ENCODE measurements at places on chromosomes 1 and 21. TPM values are rescaled to one million over a fixed set of nuclear protein-coding genes. Genes with fewer than 3 reads are reported as not detected.

CYP4X1 gene
- 7.4 TPM for total RNA-seq

ACOT7 gene
- 13.5 TPM for total RNA-seq

CASP9 gene
- 33.8 TPM for total RNA-seq

ADARB1 gene
- total RNA-seq: 22.9 TPM
